ENCODE measurements at places on chromosomes 7 and 10. TPM values are rescaled to one million over a fixed set of nuclear protein-coding genes. Genes with fewer than 3 reads are reported as not detected.

GRCh38 chr10:15735763-15736162 is 16.0 kb upstream of the ITGA8 start:
- no peak overlapping the region for H3K4me3 ChIP-seq
- DNase-seq, result no peak
- H3K36me3 ChIP-seq, result peaks cover 4% of the 10 kb centered on the region
- no peaks in the 10 kb centered on the region for H3K4me1 ChIP-seq

DNA sequence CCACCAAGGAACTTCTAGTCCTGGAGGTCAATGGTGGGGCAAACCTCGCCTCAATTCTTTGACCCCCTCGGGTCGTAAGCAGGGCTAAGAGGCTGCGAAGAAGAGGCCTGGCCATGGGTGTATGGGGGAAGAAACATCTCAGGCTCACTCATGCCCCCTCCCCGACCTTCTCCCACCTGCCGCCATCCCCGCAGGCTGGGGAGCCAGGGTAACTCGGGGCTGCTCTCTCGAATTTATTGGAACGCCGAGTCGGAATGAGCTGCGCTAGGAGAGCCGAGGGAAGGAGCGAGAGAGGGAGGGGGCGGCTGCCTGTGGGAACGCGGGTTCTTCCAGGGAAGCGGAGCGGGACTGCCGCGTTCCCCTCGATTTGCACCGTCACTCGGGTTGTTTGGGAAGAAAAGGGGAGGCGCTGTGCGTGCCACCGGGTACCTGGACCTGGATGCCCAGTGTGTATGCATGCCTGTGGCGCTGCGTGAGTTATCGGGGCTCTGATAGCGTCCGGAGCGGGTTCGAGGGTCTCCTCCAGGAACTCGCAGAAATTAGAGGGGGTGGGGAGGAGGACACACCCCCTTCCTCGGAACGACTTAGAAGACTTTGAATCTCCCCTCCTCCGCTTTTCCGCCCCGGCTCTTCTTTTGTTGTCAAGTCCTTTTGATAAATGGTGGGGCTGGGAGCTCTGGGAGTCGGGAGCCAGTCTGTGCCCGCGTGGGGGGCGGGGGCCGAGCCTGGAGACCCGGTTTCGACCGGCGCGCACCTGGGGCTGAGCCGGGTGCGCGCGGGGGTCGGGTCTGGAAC is 1.8 kb upstream of the ZNF503 start:
- H3K27me3 ChIP-seq, result peaks cover 51% of the 10 kb centered on the region
- no peaks in the 10 kb centered on the region for H3K36me3 ChIP-seq
- peak overlapping the region; percentile 85 for H3K4me3 ChIP-seq
- DNase-seq, result no peak
- peaks cover 18% of the 10 kb centered on the region for H3K4me1 ChIP-seq
- H3K27ac ChIP-seq, result no peak overlapping the region

DNA sequence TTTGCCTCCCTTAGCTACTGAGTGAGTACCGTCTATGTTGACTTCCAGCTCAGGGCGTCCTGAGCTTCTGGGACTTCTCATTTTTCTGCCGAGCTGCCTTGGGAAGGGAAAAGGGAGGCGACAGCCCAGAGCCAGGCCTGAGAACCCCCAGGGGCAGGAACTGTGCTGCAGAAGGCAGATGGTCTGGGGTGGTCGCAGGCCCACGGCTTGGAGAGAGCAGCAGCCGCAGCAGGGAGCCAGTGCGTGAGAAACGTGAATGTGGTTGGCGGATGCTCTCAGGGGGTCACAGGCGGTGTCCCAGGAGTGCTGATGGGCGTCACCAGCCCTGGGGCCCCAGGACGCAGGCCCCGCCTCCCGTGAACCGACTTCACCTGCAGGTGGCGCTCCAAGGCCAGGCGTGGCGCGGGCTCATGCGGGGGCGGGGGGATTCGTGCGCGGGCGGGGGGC is 9.2 kb upstream of the PWWP2B start:
- peak; percentile 80 for DNase-seq
- peaks cover 6% of the 10 kb centered on the region for H3K36me3 ChIP-seq
- peak overlapping the region; percentile 81 for H3K27ac ChIP-seq
- peaks cover 42% of the 10 kb centered on the region for H3K4me1 ChIP-seq
- no peaks in the 10 kb centered on the region for H3K27me3 ChIP-seq
- H3K4me3 ChIP-seq, result no peak overlapping the region

DNA sequence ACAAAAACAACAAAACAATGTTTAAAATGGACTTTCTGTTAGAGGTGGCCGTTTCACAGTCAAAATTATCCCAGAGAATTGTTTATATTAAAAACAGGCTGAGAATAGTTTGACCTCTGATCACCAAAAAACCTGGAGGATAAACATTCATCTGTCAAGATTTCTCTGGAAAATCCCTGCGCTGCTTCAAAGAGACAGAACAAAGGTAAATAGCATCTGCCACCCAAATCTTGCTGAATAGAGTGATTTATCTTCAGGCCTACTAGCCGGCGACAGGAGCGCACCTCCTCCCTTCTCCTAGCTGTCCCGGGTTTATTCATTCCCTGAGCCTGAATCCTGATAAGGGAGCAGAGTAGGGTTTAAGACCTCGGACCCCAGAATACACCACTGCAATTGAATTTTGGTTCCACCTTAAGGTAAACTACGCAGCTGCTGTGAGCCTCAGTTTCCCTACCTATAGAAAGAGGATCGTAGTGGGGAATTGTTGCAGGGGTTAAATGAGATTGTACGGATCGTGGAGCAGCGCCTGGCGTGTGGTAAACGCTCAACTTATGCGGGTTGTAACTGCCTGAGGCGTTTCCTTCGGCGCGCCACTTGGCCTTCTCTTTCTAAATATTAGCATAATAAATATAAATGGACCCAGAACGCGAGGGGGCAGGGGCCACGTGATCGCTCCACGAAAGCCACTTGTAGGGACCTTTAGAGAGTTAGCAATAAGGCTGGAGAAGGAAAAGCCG is 498 bp upstream of the ST7 start:
- H3K4me1 ChIP-seq, result peaks cover 22% of the 10 kb centered on the region
- H3K27me3 ChIP-seq, result peaks cover 6% of the 10 kb centered on the region
- no peak for DNase-seq
- peak overlapping the region; percentile 86 for H3K4me3 ChIP-seq
- peak overlapping the region; percentile 65 for H3K27ac ChIP-seq

DNA sequence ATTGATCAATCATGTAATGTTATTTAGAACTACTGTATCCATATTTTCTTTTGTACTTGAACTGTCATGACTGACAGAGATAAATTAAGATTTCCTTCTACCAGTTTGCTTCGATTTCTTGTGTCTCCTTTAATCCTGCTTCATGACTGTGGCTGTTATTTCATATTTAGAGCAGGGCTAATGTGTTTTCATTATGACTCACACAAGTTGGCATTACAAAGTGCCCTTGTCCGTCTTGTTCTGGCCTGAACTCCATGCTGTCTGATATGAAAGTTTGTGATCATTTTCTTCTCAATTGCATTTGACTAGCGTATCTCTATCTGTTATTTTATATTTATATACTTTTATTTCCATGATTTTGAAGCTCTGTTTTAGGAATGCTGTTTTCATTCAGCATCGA is 344.1 kb upstream of the PRKCQ start:
- no peaks in the 10 kb centered on the region for H3K27me3 ChIP-seq
- peak overlapping the region; percentile 98 for H3K27ac ChIP-seq
- peaks cover 53% of the 10 kb centered on the region for H3K4me1 ChIP-seq
- DNase-seq, result no peak

GRCh38 chr7:111393011-111393754 is 169.1 kb downstream of the IMMP2L start:
- no peak overlapping the region for H3K27ac ChIP-seq
- H3K4me3 ChIP-seq, result no peak overlapping the region
- H3K36me3 ChIP-seq, result no peaks in the 10 kb centered on the region
- DNase-seq, result no peak
- no peaks in the 10 kb centered on the region for H3K27me3 ChIP-seq

DNA sequence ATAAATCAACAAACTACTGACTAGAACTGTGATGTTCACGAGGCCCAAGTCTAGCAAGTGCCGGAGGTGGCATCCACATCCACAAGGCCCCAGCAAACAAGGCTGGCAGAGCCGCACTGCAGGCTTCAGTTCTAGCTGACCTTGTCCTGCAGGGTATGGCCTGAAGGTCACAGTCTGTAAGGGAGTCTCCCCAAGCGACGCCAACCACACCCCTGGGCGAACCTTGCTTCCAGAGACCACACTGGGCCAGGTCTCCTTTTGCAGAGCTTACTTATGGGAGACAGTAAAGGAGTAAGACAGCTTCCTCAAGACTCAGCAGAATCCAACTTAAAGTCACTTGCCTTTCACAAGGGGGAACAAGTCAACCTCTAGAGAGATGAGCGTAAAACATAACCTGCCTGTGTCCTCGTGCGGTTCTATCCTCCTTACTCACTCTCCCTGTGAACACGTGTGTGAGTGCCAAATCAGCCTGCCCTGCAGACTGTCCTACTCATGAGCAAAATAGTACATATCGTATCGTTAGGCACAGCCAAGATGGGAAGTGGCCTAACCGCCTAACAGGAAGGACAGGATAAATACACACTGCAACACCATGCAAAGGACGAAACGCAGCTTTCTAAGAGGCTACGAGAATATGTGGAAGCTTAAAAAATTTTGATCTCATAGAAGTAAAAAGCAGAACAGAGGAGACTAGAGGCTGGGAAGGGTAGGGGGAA is 22.7 kb downstream of the FAM53B start:
- H3K27ac ChIP-seq, result peak overlapping the region; percentile 50
- H3K4me3 ChIP-seq, result peak overlapping the region; percentile 70
- H3K27me3 ChIP-seq, result no peaks in the 10 kb centered on the region

DNA sequence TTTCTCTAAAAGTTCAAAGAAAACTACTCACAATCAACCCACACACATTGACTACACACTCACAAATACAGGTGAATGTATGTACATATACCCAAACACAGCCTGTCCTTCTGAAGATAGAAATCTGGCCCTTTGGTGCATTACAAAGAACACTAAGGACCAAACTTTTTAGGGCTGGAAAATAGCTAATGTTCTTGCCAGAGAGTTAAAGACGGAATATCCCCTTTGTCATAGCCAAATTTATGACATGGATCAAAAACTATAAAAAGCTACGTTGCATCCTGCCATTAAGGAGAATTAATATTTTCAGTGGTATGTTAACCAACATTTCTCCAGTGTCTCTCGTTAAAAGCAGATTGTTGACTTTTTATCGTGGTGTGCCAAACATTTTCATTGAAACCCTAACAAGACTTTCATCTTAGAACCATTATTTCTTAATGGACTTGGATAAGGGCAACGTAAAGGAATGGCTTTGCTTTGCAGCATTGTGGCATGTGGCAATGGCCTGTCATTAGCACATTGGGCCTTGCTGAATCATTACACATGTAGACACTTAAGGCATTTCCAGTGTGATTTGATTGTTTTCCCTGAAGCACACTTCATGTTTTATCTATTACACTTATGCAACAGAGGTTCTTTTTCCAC is 150.9 kb upstream of the MEOX2 start:
- H3K27ac ChIP-seq, result no peak overlapping the region
- no peak for DNase-seq
- H3K4me1 ChIP-seq, result no peaks in the 10 kb centered on the region
- H3K36me3 ChIP-seq, result no peaks in the 10 kb centered on the region

DNA sequence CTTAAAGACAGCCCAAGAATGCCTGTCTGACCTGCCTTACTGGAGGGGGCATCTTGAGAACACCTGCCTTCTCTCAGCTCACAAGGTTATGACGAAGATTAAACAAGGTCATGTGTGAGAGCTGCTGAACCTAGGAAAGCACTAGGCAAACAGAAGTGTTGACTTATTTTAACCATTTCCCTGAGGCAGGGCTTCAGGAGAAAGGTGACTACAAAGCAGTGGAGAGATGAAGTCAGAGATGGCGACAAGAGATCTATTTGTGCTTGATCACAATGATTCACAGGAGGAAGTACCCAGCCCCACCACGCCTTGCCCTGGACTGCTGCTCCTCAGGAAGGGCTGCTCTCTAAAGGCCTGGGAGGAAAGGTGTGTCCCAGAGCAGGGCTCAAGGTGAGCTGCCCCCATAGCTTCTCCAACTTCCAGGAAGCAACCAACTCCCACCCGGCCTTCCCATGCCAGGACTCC is 27.8 kb downstream of the STN1 start:
- no peaks in the 10 kb centered on the region for H3K36me3 ChIP-seq
- H3K27ac ChIP-seq, result peak overlapping the region; percentile 64

DNA sequence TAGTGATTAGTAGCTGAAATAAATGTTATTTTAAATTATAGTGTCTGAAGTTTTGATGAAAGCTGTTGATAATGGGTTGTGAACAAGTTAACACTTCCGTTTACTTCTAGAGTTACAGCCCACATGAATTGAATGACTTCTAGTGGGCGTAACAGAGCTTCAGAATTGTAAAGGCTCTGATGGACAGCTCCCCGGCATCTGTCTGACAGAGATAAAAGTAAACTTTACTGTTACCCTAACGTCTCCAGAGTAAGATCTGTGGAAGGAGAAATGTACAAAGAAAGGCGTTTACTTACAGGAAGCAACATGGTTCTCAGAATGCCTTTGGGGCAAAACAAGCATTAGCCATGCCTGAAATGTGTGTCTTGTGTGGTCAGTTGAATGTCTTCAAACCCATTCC is 124.4 kb downstream of the ADARB2 start:
- H3K4me3 ChIP-seq, result no peak overlapping the region
- peaks cover 8% of the 10 kb centered on the region for H3K4me1 ChIP-seq
- no peak overlapping the region for H3K27ac ChIP-seq
- no peak for DNase-seq
- peaks cover 36% of the 10 kb centered on the region for H3K27me3 ChIP-seq
- H3K36me3 ChIP-seq, result no peaks in the 10 kb centered on the region

- no peak overlapping the region for H3K27ac ChIP-seq
- DNase-seq, result no peak
- H3K27me3 ChIP-seq, result no peaks in the 10 kb centered on the region
- peaks cover 22% of the 10 kb centered on the region for H3K36me3 ChIP-seq
These were observed 48.6 kb downstream of the CUL1 start for GRCh38 chr7:148747274-148747673.

GRCh38 chr7:4792537-4793126 is 17.2 kb downstream of the AP5Z1 start:
- H3K4me1 ChIP-seq, result peaks cover 11% of the 10 kb centered on the region
- no peak overlapping the region for H3K4me3 ChIP-seq
- DNase-seq, result no peak
- no peak overlapping the region for H3K27ac ChIP-seq

GRCh38 chr10:23694446-23694920 is 255.6 kb downstream of the OTUD1 start:
- no peak overlapping the region for H3K27ac ChIP-seq
- no peak overlapping the region for H3K4me3 ChIP-seq
- no peaks in the 10 kb centered on the region for H3K36me3 ChIP-seq
- H3K27me3 ChIP-seq, result peaks cover 31% of the 10 kb centered on the region
- DNase-seq, result no peak

Gene CDK1
- total RNA-seq, result 61.1 TPM

Gene PNLIPRP3
- not detected for total RNA-seq

Gene CPEB3
- total RNA-seq, result 4.0 TPM

Gene C10orf53
- total RNA-seq, result not detected
